ENCODE measurements at places on chromosomes 4 and X.

- no peak for DNase-seq
Measured at GRCh38 chr4:87066403-87067123, 131.8 kb downstream of the AFF1 start.

DNA sequence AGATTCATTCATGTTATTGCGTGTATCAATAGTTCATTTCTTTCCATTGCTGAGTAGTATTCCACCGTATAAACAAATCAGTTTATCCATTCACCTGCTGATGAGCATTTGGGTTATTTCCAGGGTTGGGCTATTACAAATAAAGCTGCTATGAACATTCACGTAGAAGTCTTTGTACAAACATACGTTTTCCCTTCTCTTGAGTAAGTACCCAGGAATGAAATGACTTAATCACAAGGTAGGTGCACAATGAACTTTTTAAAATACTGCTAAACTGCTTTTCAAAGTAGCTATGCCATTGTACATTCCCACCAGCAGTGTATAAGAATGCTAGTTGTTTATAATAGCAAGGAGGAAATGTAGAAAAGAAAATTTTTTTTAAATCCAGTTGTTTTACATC lies 35.9 kb downstream of the SYTL4 start:
- DNase-seq: no peak

DNA sequence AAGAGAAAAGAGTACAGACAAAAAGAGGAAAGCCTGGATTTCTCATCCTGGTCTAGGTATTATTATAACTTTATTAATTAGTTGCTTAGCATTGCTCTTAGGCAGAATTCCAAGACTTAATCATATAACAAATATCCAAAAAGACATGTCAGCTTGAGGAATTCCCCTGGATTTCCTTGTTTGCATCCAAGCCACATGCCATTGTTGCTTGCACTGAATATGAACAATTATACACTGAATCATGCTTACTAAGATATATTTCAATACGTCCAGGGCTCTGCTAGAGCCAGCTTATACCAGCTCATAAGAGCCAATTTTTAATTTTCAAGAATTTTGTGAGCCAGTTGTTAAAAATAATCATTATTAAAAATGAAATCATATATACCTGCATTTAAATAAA lies 5.5 kb upstream of the TLR10 start:
- no peak for DNase-seq

DNA sequence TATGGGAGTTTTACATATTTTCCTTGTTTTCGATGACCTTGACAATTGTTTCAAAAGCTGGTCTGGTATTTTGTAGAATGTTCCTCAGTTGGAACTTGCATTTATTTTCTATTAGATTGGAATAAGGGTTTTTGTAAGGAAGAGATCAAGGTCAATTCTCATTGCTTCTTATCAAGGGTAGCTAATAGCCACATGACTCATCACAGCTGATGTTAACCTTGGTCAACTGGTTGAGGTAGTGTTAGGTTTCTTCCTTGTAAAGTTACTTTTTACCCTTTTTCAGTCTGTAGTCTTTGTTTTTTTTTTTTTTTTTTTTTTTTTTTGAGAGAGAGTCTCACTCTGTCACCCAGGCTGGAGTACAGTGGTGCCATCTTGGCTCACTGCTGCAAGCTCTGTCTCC lies 257.2 kb downstream of the SNCA start:
- DNase-seq: no peak

DNA sequence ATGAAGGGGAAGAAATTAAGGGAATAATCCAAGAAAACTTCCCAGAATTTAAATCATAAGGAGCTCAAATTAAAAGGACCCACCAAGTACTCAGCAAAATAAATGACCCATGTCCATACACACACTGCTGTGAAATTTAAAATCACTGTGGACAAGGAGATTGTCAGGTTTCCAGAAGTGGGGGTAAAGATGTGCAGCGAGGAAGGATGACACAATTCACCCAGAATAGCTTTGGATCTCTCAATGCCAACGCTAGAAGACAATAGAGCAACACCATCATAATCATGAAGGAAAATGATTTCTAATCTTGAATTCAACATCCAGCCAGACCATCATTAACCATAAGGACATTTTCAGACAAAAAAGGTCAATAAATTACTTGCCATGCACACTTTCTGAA lies 65.7 kb downstream of the CASK start:
- no peak for DNase-seq

DNA sequence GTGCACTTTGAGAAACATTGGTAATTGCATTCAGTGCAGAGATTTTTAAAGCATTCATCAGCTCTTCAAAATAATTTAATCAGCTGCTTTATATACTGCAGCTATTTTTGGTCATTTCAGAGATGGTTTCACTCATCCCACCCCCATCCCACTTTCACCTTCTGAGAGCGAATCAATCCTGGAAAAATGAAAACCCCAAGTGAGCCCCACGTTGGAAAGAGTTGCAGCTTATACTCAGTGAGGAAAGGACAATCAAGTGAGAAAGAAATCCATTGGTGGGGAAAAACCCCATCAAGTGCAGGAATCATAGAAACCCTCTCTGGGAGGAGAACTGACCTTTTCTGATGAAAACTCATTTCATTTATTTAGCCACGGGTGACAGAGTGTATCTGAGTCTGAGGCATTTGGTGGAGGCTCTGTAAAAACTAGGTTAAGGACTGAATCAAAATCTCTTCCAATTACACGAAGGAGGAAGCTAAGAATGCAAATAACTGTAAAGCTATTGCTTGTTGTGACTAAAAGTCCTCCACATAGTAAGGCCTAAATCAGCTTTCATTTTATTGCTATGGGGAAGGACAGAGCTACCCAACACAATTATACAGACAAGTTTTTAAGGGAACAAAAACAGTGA lies 240.4 kb upstream of the PGRMC2 start:
- no peak for DNase-seq

- DNase-seq: no peak
Measured at GRCh38 chr4:113820108-113820507, 58.6 kb upstream of the CAMK2D start.

- DNase-seq: no peak
Measured at GRCh38 chrX:41733939-41734338, 10.0 kb downstream of the GPR82 start.

Data from non-pigmented ciliary epithelial cell (primary cell).